ENCODE measurements at places on chromosomes 6 and 20.

GRCh38 chr6:101462576-101462975, 69.1 kb downstream of the GRIK2 start:
- DNase-seq: no peak
- H3K4me1 ChIP-seq: no peaks in the 10 kb centered on the region
- H3K27me3 ChIP-seq: no peaks in the 10 kb centered on the region
- H3K36me3 ChIP-seq: no peaks in the 10 kb centered on the region

DNA sequence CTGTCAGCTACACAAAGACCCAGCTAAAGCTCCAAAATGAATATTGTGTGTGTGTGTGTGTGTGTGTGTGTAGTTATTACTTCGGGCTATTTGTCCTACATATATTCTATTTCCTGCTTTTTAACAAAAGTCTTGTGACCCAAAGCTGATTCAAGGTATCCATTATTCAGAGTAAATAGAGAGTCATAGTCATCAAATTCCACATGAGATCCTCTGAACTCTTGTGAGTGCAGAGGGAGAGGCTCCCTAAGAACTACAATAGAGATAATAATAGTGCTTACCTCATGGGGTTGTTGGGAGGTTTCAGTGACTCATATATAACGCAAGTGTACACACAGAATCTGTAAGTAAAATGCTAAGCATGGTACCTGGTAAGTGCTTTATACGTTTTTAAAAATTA, 95.6 kb upstream of the SHLD1 start:
- no peak overlapping the region for H3K4me3 ChIP-seq
- H3K36me3 ChIP-seq: no peaks in the 10 kb centered on the region
- no peak overlapping the region for H3K27ac ChIP-seq

DNA sequence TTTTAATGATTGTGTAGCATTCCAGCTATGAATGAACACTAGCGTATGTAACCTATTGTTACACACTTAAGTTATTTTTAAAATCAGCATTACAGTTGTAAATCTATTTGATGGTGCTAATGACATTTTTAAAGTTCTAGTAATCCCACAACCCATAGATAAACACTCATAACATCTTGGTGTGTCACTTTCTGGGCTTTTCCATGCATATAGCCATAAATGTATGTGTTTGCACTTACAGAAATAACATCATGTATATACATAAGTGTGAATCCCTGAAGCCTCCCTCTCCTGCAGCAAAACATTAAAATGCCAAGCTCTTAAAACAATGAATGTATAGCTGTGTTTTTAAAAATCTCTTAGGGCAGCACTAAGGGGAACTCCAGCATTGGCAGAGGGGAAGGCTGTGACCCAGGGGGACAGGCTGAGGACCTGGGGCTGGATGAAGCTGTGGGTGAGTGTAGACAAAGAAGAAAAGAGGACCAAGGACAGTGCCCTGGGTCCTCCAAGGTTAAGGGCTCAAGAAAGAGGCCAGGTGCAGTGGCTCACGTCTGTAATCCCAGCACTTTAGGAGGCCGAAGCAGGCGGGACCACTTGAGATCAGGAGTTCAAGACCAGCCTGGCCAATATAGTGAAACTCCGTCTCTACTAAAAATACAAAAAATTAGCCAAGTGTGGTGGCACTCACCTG, 929 bp upstream of the CENPB start:
- no peaks in the 10 kb centered on the region for H3K36me3 ChIP-seq
- peak overlapping the region; percentile 62 for H3K27ac ChIP-seq
- no peaks in the 10 kb centered on the region for H3K27me3 ChIP-seq
- DNase-seq: no peak
- peaks cover 18% of the 10 kb centered on the region for H3K4me1 ChIP-seq

GRCh38 chr6:88248709-88249321, 82.7 kb upstream of the CNR1 start:
- H3K27me3 ChIP-seq: no peaks in the 10 kb centered on the region
- H3K27ac ChIP-seq: no peak overlapping the region
- no peaks in the 10 kb centered on the region for H3K4me1 ChIP-seq
- no peaks in the 10 kb centered on the region for H3K36me3 ChIP-seq
- no peak overlapping the region for H3K4me3 ChIP-seq

- no peaks in the 10 kb centered on the region for H3K27me3 ChIP-seq
- peak overlapping the region; percentile 98 for H3K27ac ChIP-seq
- DNase-seq: no peak
- H3K4me3 ChIP-seq: no peak overlapping the region
Measured at GRCh38 chr20:1331801-1332453, 3.0 kb upstream of the SDCBP2 start.

Data from uterus (tissue), 4 donors.